ENCODE measurements at places on chromosomes 4 and X.

- no peak for DNase-seq
Measured at GRCh38 chr4:39846120-39846519, 131.6 kb downstream of the PDS5A start.

DNA sequence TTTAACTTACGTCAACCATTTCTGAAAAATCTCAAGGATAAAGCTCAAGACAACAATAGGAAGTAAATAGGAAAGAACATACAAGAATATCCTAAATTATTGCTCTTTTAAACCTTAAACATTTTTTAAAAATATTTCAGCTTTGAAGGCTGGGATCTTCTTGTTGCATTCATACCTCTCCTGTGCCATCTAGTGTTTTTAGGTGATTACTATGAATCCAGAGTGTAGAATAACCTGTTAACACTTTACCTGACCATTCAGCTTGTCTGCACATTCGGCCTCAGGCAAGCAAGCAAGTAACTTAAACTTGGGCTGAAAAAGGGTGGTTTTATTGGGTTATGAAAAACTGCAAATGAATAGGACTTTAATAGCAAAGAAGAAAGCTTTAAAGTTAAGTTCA is 507.8 kb upstream of the INTU start:
- DNase-seq: no peak

DNA sequence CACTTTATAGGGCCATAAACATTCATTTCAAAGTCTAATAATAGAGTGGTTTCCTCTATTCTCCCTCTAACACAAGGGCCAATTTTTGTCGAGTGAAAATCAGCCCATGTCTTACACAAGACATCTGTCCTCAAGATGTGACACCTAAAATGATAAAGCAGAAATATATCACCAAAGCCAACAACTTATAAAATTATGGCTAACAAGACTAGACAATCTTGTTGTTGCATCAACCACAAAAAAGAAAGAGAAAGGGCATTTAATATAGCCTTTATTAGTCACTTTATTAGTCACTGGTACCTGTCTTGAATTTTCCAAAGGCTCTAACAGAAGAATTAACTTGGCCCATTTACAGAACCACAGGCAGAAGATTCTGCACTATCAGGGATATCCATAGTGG is 161.6 kb downstream of the SMIM20 start:
- DNase-seq: no peak

- DNase-seq: no peak
Measured at GRCh38 chr4:170465429-170465828, 375.7 kb upstream of the AADAT start.

- no peak for DNase-seq
Measured at GRCh38 chr4:153611679-153612078, 72.4 kb upstream of the TLR2 start.

GRCh38 chr4:28754376-28754775 is 1893.7 kb downstream of the STIM2 start:
- DNase-seq: no peak

- no peak for DNase-seq
Measured at GRCh38 chr4:100889898-100890297, 372.1 kb upstream of the EMCN start.

GRCh38 chr4:78645853-78646757 is 94.5 kb downstream of the ANXA3 start:
- no peak for DNase-seq

- no peak for DNase-seq
Measured at GRCh38 chr4:181372014-181372413, 871.2 kb upstream of the TENM3 start.

- DNase-seq: no peak
Measured at GRCh38 chr4:77800483-77801259, 18.5 kb downstream of the CNOT6L start.

DNA sequence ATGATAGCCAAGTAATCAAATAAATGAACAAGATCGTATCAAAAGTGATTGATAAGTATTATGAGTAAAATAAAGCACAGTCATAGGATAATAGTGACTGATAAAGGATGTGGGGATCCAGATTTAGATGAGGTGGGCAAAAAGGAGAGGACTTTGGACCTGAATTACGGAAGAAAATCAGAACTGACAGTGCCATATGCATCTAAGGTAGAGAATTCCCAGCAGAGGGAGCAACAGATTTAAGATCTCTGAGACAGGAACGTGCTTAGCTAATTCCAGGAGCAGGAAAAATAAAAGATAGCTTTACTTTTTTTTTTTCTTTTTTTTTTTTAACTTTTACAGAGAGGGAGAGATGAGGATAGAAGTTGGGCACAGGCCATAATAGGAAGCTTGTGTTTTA is 189.9 kb downstream of the NWD2 start:
- no peak for DNase-seq
